ENCODE measurements at places on chromosomes 4 and X.

GRCh38 chrX:53056292-53056691 is 7.7 kb downstream of the GPR173 start:
- DNase-seq = no peak

GRCh38 chrX:96906741-96907140 is 23.0 kb downstream of the RPA4 start:
- no peak for DNase-seq

- no peak for DNase-seq
Measured at GRCh38 chr4:157170321-157170720, 50.2 kb upstream of the GRIA2 start.

DNA sequence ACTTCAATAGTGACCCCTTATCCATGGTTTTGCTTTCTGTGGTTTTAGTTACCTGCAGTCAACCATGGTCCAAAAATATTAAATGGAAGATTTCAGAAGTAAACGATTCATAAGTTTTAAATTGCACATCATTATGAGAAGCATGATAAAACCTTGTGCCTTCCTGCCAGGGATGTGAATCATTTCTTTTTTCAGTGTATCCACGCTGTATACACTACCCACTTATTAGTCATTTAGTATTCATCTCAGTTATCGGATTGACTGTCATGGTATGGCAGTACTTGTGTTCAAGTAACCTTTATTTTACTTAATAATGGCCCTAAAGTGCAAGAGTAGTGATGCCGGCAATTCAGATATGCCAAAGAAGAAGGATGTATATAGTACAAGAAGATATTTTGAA is 37.7 kb upstream of the TASL start:
- no peak for DNase-seq

GRCh38 chr4:43993196-43993902 is 455.3 kb downstream of the KCTD8 start:
- DNase-seq = no peak

DNA sequence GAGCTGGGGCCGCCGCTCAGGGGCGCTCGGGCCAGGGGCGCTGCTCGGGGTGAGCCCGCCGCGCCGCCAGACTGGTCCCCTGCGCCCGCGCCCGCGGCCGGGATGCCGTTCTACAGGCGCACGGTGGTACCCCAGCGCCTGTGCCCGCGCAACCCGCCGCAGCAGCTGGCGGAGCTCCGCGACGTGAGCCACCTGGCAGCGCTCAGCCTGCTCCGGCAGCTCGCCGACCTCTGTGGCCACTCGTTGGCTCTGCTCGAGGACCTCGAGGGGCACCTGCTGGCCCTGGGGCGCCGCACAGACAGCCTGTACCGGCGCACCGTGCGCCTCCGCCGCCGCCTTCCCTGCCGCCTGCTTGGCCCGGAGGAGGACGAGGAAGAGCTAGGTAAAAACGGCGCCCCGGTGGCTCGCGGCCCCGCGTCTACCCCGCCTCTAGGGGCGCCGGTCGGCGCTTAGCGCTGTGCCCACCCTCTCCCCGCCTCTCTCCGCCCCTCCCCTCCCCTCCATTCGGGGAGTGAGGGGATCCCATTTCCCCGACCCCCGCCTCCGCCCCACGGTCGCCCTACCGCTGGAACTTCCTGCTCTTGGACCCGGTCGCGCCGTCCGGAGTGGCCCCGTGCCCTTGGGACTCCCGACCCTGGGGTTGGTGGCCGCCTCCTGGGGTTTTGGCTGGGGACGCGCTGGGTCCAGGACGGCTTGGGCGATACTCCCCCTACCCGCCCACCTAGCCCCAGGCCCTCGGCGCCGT is 513 bp downstream of the NHSL2 start:
- DNase-seq = peak; percentile 83

DNA sequence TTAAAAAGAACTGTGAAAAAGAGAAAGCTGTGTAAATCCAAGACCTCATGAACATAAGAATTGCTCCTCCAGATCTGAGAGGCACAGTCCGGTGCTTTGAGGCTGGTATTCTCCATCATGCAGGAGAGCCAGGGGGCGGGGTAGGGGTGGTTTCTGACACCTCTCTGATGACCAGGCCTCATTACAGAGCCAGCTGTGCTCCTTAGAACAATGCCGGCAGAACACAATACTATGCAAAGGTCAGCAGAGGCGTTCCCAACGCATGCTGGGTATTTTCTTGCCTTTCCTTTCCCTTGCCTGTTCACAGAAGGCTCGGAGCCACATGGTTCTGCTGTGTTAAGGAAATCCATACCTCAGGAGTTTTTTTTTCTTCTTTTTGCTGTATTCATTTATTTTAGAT is 91.2 kb upstream of the SOD3 start:
- DNase-seq = peak; percentile 74

GRCh38 chrX:57901466-57901865 is 8.8 kb downstream of the ZXDA start:
- DNase-seq = no peak
